ENCODE measurements at places on chromosomes 7 and 10. TPM values are rescaled to one million over a fixed set of nuclear protein-coding genes. Genes with fewer than 3 reads are reported as not detected.

FKBP6 gene
- not detected for total RNA-seq

GRCh38 chr7:80224415-80224814 is 89.8 kb downstream of the GNAI1 start:
- DNase-seq = no peak

- DNase-seq = no peak
Measured at GRCh38 chr7:36208997-36209813, 56.2 kb downstream of the EEPD1 start.

LRRC61 gene
- total RNA-seq = 0.09 TPM

DNA sequence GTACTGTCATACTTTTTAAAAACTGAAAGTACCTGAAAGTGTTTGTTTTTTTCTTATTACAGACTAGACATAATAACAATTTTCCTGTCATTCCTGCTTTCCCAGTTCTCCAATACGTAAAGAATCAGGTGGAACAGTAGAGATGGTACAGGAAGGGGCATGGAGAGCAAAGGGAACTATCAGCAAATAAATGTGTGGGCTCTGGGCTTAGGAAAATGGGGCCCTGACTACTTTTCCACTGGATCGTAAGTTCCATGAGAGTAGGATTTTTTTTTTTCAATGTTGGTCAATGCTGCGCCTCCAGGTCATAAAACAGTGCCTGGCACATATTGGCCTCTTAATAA is 15.2 kb upstream of the FAS start:
- no peak for DNase-seq

TLL2 gene
- total RNA-seq = under 0.01 TPM

GRCh38 chr7:87151729-87152111 is 533 bp upstream of the DMTF1 start:
- no peak for DNase-seq

DNA sequence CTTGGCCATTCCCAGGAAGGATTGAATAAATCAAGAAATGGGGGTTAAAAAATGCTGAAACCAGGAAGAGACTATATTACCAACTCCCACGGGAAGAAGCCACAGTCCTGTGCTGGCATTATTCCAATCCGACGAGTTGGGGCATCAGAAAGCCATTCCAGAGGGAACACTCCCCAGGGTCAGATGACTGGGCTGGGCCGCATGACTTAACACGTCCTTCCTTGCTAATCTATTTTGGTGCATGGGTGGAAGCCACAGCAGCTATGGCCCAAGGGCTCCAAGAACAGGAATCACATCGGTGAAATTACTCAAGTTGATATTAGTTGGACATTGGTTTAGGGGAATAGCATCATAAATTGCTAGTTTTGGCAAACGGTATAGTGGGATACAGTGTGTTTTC is 592.9 kb upstream of the NRP1 start:
- DNase-seq = no peak

- no peak for DNase-seq
Measured at GRCh38 chr10:43706166-43706565, 57.5 kb upstream of the ZNF32 start.

DNA sequence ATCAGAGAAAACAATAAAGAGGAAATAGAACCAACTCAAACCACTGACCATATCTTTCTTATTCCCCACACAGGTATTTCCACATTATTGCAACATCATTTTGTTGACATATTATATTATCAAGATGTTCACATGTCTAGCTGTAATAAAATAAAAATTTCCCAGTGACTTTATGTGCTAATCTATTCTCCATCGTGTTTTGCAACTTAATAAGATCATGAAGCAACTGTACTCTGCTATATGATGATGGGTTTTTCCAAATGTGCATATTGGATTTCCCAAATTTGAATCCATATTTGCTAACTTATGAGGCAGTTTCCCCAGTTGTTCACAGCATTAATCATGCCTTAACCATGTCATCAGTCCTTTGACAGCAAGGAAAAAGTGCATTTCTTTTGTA is 127.8 kb downstream of the ITGB8 start:
- no peak for DNase-seq

DNA sequence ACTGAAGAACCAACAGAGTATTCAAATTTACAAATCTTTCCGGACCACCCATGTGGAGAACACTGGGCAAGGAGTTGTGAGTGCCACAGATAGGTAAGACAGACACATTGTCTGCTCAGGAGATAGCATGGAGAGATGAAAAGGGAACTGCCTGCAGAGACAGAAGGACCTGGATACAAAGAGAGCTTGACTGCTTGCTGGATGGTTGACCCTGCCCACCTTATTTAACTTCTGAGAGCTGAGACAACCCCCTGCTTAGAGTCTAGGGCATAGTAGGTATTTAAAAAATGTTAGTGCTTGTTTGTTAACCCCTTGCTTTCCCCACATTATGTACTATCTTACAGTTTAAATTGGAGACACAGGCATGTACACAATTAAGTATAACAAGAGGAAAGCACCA is 314.1 kb downstream of the THSD7A start:
- no peak for DNase-seq

GRCh38 chr10:31706464-31707092 is 222.1 kb downstream of the ARHGAP12 start:
- DNase-seq = no peak

GRCh38 chr10:21176934-21177480 is 279.9 kb upstream of the NEBL start:
- no peak for DNase-seq

DNA sequence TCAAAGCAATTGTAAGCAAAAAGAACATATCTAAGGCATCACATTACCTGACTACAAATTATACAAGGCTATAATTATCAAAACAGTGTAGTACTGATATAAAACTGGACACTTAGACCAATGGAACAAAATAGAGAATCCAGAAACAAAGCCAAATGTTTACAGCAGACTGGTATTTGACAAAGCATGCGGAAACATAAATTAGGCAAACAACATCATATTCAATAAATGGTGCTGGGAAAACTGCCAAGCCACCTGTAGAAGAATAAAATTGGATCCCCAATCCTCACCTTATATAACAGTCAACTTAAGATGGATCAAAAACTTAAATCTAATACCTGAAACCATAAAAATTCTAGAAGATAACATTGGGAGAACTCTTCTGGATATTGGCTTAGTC is 240.8 kb upstream of the POM121L12 start:
- DNase-seq = no peak

- no peak for DNase-seq
Measured at GRCh38 chr7:44325201-44325671, at the start of gene CAMK2B. TSS of gene CAMK2B (minus strand) at chr7:44325594. CDS start at chr7:44325421, 173 bp downstream.

GBX1 gene
- not detected for total RNA-seq

DNA sequence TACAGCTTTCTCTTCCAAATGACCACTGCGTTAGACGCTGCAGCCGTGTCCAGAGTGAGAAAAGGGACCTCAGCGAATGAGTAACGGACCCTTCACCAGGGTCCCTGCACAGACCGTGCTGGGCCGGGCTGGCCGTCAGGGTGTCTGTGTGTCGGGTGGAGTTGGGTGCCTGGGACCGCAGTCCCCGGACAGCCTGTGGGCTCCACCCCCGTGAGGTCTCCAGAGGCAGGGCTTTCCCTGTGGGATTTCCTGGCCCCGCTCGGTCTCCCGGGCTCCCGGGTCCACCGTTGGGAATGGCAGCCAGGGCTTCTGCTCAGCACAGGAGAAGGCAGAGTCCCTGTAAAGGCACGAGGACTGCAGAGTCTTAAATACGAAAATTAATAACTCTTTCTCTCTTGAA is 509.7 kb downstream of the TCERG1L start:
- DNase-seq = no peak

DHX32 gene
- 20.2 TPM for total RNA-seq

DNA sequence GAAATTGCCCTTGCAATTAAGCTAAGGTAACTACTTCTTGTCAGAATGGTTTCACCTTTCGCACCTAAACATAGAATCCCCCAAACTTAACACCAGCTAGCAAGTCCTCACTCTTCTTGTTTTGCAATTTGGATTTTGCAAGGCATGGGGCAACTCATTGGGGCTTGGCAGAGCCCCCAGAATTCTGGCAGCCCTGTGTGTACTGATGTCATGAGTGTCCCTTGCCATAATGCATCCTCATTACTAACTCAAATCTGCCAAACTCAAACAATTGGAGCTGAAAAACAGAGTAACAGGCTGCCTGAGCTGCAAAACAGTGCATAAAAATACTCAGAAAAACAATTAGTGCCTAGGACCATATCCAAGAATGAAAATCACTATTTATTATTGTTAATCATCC is 7.9 kb upstream of the XPNPEP1 start:
- DNase-seq = peak; percentile 73

GRCh38 chr7:156274557-156274956 is 366.0 kb upstream of the RNF32 start:
- DNase-seq = no peak

Measured in fibroblast of the aortic adventitia (primary cell).